ENCODE measurements at places on chromosomes 3 and 15.
A peak's percentile ranks its signal among the peaks of the same experiment; 100 is the strongest.

DNA sequence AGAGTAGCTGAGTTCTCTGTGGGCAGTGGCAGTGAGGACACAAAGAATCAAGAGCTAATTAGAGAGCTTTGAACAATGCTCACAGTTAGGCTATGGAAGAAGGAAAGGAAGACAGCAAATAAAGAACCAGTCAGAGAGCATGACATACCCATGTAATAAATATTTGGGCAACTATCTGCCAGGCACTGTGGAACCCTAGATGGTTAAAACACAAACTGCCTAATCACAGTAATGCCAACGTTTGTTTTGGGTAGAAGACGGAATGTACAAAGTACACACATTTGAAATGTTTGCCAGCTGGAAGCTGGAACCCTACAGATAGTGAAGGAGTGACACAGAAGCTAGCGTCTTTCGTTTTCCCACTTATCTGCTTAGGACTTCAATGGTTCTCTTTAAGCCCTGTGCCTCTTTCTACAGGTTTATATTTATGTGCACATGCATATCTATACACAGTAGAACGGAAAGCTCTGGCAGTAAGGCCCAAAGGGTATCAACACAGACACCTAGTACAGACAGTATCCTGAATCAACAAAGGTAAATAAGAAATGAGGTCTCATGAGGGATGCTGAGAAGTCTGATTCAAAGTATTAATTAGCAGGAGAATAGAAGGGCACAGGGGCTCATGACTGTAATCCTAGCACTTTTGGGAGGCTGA is 44.6 kb downstream of the ANKRD28 start:
- DNase-seq = no peak

DNA sequence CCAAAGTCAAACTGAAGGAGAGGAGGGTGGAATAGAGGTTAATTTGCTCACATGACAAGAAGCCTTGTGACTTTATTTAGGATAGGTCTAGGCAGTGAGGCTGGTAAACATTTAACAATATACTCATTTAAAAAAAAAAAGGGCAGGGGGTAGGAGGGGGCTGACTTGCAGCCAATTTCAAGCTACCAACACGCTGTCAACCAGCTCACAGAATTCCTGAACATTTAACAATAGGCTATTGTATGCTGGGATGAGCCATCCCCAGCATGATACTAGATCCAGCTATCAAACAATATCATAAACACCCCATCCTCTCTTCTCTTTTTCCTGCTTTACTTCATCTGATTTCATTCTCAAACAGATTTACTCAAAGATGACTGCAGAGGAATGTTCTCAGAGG is 1096.3 kb upstream of the CFAP20DC start:
- DNase-seq = peak; percentile 18

GRCh38 chr3:162774613-162775100 is 1278.0 kb downstream of the OTOL1 start:
- DNase-seq = no peak

- DNase-seq = no peak
Measured at GRCh38 chr3:129412542-129413198, 15.8 kb downstream of the EFCAB12 start.

DNA sequence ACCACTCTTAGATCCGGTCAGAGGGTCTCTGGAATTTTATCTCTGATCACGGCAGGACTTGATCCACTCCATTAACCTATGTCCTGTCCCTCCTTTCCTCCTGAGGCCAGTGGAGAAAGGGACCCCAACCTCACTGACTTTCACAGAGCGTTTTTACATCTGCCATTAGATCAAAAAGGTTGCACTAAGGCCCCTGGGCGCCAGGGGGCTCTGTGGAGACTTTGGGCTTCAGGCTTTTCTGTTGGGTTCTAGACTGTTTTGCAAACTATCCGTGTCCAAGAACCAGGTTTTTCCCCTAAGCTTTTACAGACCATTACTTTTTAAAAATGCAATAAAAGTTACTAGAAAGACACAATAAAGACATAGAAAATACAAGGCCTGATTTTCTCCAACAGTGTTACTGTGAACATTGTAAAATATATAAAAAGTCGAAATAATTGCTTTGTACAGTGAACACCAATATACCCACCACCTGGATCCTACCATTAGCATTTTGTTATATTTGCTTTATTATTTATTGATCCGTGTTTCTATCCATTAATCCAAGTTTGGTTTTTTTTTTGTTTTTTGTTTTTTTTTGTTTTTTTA is 159.7 kb downstream of the POLR2M start:
- peak; percentile 31 for DNase-seq

GRCh38 chr3:1908651-1909445 is 189.8 kb upstream of the CNTN4 start:
- DNase-seq = no peak

DNA sequence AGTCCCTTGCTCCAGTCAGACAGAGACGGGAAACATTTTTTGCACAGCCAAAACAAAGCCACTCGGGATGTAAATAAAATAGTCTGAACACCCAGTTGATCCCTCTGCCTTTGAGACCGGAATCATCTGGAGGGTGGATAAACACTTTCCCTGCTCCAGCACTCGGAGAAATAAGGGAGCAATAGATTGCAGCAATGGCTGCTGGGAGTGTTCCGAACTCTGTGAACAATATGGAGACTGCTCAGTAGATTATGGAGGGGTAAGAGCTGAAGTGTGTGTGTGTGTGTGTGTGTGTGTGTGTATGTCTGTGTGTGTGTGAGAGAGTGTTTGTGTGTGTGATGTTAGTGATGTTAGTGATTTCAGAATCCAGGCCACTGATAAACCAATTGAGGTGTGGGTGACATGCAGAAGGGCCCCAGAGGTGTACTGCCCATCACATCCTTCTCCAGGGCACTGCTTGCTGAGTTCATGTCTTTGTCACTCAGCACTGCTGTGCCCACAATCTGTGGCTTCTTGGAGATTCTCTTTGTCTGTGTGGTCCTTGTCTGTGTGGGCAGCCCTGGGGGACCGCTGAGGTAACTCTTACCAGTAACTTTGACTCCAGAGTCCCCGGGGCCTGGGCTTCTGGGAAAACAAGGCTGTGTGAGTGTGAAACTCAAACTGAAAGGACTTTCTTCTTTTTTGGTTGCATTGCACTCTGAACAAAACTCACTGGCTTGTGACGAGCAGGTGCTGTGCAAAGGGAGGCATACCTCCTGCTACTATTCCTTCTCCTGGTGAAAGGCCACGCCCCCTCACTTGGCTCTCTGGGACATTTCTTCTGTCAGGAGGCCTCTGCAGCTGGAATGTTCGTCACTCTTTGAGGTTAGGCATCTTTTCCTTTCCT is 23.0 kb downstream of the CRYGS start:
- DNase-seq = no peak

GRCh38 chr3:37301980-37302708 is 127.8 kb upstream of the LRRFIP2 start:
- no peak for DNase-seq

DNA sequence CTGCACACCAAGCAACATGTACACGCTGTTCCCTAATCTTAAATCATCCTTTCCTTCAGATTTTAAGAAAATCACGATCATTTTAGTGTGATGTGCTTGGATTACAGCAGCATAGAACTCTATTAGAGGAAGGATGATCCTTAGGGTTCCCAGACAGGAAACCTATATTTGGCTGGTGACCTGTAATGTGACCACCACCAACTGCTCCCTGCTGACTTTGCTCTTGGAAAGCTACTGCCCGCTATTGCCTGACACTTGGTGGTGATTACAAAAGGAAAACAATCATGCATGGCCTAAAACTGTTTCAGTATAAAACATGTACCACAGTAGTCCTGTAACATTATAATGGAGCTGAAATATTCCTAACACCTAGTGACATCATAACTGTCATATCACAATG is 27.2 kb upstream of the LMOD3 start:
- no peak for DNase-seq

DNA sequence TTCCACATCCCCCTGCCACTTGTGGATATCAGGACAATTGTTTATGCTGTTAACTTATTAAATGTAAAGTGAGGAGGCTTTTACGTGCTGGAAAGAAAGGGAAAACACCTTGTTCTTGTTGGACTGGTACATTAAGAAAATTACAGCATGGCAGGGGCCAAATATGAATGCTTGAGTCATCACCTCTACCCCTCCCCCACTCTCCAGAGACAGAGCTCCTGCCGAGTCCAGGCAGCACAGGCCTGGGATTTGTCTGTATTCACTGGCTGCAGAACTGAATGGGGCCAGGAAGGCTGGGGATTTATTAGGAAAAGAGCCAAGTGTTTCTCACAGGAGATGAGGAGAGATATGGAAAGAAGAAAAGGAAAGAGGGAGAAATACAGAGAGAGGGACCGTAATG is 308.9 kb downstream of the EPHB1 start:
- no peak for DNase-seq

- DNase-seq = no peak
Measured at GRCh38 chr3:71991046-71991445, 206.1 kb upstream of the PROK2 start.

DNA sequence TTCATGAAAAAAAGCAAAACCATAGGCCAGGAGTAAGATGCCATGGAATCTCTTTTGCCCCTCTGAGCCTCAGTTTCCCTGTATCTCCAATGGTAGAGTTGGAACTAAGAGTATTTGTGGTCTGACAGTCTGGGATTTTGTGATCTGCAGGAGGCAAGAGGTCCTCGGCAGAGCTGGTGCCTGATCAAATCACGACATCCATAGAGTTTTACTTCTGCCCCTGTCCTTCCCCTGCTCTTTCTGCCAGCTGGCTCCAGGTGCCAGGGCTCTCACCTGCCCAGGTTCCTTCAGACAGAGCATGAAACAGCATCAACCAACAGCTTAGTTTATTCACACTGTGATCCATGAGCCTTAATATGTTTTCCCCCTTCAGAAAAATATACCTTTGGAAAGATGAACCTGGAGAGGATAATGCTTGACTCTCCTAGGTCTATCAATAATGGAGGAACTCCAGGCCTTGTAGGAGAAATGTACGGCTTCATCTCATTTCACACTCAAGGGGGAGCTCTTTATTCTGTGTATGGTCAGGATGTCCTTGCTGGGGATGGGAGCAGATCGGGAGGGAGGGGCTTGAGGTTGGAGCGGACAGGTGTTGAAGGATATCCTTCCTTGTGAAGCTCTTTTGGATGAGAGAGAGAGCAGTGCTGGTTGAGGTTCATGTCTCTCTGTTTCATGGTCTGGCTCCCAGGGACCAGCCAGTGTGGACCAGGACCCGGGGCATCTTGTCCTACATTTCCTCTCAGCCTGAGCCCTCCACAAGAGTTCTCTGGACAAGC is 309.9 kb downstream of the RPLP1 start:
- DNase-seq = no peak

DNA sequence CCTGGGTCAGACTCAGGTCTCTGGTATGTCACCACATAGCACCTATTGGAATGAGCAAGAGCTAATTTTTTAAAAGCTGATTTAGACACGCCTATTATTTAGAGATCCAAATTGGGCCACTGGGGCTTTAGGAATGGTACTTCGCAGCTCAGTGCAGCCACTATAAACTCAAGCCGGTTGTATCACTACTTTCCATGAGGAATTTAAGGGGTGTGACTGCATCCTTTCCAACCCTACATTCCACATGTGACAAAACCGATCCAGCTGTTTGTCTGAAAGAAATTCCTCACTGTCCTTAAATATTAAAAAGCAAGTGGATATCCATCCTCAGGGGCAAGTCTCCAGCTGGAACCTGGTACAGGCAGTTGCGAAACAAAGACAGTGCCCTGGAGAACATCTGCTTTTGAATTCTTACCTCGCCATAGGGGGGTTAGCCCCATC is 12.8 kb downstream of the VGLL3 start:
- DNase-seq = no peak

DNA sequence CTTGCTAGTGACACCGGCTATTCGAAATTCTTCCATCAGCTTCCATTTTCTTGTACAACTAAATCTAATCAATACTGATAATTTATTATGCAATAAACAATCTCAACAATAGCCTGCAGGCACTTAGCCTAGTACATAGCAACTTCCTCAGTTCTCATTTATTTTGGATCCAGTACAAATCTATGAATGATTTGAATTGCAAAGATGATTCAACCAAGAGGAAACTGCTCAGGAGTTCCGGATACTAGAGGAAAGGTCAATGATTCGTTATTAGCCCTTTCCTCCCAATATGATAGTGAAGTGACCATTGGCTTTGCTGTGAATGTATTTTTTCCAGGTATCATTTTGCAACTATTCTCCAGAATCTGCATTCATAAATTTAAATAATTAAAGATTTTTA is 827.0 kb downstream of the CADM2 start:
- no peak for DNase-seq

DNA sequence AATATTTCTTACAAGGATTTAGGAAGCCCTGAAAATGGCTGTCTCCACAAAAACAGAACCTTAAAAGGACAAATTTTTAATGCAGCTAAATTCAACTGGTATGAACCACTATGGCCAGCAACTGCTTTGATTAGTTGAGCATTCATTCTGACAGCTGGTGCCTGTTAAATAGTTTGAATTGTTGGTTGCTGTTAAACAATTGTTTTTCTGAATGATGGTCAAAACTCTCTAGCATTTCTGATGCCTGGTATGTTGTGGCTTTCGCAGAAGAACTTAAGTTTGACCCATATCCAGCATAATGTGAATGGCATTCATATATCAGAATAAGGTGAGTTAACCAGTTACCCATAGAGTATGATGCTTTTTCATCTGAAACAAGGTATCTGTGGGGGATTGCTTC is 138.4 kb downstream of the MEIS2 start:
- DNase-seq = no peak

DNA sequence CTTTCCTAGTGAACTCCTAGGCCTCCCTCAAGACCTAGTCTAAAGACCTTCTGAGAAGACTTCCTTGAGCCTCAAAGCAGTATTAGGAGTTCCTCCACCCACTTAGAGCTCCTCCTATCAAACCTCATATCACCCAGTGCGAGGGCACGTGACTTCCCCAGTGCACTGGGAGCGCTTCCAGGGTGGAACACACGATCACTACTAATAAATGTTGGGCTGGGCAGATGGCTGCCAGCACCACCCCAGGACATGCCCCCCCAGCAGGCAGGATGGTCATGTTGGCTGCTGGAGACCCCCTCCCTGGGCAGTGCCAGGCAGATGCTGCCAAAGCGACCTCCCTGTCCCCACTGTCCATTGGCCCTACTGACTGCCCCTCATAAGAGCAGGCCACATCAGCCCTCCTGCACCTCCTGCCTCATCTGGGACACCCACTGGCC is 8.5 kb upstream of the PLXND1 start:
- DNase-seq = no peak

DNA sequence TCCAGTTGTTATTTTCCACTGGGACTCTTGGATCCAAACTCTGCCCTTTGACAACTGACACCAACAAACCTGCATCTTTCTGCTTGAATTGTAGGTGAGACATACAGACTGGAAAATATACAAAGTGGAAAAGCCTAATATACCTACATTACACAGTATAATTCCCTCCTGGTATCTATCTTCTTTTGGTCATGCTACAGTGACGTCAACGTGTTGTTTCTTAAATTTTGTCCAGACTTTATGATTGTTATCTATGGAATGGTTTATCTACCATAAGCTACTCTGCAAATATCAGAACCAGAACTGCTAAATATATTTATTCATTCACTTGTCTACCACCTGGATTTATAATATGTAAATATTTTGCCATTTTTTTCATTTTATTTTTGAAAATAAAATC is 264.3 kb upstream of the ZPLD1 start:
- DNase-seq = no peak

GRCh38 chr3:160771811-160772459 is 15.9 kb downstream of the PPM1L start:
- DNase-seq = no peak

GRCh38 chr3:53254509-53255422 is 1.1 kb downstream of the TKT start:
- peak; percentile 29 for DNase-seq

GRCh38 chr3:87414271-87414670 is 137.9 kb upstream of the POU1F1 start:
- no peak for DNase-seq

Data from nucleus accumbens (tissue), 56 donors.